ENCODE measurements at places on chromosomes 11 and 22.

DNA sequence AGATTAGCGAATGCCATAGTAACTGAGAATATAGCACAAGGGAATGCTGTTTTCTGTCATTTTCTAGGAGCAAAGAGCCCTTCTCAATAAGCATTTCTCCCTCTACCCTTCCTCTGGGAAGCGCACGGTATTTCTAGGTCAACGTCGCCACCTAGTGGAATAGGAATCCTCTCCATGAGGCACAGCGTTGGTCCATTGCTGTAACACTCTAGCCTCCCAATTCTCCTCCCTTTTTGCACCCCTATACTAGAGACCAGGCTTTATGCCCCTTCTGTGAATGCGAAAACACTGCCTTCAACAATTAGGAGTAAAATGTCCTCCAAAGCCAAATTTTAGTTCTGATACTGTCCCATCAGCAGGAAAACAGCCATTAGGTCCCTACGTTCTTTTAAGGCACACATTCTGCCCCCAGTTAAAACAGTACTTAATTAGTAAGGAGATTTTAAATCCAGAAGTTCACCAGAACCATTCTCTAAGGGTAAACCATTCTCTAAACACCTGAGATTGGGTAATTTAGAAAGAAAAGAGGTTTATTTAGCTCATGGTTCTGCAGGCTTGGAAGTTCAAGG, 12.8 kb upstream of the HYLS1 start:
- DNase-seq: peak; percentile 15

DNA sequence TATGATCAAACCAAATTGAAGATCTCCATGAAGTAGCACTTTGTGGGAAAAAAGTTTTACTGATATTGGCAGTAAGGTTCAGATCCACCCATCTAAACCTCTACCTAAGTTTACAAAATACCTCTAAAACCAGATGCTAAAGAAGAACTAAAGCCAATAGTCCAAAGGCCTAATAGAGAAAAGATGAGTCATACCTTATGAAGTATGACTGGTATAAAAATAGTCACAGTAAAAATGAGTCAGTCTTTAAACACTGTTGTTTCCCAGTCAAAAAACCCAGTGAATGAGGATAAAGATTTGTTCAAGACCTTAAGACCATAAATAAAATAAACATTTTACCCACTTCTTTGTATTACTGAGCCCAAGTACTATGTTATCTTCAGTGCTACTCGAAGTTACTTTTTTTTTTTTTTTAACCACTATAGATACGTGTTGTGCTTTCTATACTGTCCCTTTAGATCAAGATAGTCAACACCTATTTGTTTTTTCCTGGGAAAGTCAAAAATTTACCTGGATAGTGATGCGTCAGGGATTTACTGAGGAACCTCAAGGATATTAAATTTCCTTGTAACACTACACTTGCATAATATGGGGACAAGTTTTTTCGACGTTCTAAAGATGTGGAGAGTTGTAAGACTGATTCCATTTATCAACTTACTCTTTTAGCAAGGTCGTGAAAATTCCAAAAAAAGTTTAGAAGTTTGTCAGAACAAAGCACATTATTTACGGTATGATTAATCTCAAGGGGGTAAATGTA, 87.3 kb downstream of the CCDC73 start:
- no peak for DNase-seq

GRCh38 chr11:96483374-96483955, 93.7 kb downstream of the JRKL start:
- no peak for DNase-seq

GRCh38 chr22:19407649-19408606, 23.6 kb downstream of the HIRA start:
- no peak for DNase-seq

DNA sequence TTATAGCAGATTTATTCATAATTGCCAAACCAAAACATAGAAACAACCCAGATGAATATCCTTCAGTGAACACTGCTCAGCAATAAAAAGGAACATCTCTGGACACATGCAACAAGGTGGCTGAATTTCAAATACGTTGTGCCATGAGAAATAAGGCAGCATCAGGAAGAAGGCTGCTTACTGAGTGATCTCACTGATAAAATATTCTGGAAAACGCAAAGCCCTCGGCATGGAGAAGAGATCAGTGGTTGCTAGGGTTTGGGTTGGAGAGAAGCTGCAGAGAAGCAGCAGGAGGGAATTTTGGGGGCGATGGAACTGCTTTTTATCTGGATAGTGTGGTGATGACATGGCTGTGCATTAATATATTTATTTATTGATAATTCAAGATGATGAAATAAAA, 11.0 kb upstream of the SHANK2 start:
- DNase-seq: no peak

GRCh38 chr11:660681-661444, 23.8 kb downstream of the DRD4 start:
- no peak for DNase-seq

All from T follicular helper cell (primary cell).